ENCODE measurements at places on chromosomes 5 and 9.

DNA sequence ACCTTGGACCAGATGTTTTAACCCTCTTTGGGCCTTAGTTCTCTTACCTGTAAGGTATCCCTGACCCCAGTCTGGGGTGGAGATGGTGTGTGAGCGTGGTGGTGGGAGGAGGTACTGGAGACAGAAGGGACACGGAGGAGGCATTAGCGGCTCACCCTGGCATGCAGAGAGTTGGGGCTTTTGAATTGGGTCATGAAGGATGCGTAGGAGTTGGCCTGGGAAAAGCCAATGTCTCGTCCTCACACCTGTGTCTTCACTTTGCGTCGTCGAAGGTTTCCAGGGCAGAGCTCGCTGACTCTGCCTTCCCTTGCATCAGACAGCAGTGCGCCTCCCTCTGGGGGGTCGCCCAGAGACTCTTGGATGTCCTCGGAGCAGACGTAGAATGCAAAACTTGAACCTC, 11.2 kb downstream of the RXRA start:
- no peak for DNase-seq

GRCh38 chr5:79318935-79319614, 83.1 kb downstream of the JMY start:
- no peak for DNase-seq

DNA sequence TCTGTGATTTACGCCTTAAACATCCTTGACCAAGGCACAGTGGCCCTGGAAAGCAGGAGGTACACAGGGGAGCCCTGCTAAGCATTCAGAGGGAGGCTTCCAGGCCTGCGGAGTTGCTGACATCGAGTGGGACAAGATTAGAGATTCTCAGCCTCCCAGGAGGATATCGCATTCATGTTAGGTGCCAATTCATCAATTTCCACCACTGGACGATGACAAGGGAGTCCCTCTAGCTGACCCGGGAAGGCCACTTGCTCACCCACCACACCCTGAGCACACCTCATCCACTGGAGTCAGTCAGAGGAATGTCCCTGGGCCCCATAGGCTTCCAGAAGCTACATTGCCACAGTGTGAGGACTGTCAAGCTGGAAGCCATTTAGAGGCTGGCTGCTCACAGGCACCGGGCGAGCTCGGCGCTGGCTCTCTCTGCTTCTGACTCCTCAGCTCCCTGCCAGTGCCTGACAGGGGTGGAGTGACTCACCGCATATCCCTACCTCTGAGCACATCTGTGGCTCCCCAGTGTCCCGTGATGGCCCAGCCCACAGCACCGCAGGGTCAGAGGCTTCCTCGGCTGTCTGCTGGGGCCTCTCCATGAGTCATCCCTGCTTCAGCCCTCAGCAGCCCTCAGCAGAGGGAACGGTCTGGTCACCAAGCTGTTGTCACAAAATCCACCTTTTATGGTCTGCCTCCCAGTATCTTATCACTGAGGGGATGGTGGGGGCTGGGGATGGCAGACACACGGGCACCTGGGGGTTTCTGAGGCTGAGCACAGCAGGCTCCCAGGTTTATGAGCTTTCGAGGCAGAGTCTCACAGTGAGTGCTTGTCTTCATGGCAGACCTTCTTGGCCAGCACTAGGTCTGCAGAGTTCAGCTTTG, 117.5 kb downstream of the ZNF608 start:
- DNase-seq, result no peak

GRCh38 chr9:130789747-130790672, 45.0 kb upstream of the ABL1 start:
- no peak for DNase-seq

DNA sequence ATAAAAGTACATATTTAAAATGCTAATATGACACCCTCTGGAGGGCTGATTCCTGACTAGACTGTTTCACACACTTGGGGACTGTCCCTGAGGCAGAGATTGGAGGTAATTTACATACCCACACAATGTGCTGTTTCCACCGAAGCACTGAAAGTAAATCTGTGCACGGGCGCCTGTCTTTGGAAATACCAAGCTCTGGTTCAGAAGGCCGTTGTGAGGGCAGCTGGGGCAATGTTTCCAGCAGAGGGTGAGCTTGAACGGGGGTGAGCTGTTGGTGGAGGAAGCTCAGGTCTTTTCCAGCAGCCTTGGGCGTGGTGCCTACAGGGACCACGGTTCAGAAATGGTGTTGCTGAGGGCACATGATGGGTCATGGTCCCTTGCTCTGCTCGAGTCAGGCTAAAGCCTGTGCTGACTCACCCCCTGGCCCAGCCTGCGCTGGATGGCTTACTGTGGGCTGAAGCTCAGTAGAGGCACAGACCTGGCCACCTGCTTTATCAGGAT, 25.8 kb upstream of the HMCN2 start:
- DNase-seq, result peak; percentile 78

- no peak for DNase-seq
Observed at GRCh38 chr9:91946653-91947488, 3.2 kb downstream of the ROR2 start.

DNA sequence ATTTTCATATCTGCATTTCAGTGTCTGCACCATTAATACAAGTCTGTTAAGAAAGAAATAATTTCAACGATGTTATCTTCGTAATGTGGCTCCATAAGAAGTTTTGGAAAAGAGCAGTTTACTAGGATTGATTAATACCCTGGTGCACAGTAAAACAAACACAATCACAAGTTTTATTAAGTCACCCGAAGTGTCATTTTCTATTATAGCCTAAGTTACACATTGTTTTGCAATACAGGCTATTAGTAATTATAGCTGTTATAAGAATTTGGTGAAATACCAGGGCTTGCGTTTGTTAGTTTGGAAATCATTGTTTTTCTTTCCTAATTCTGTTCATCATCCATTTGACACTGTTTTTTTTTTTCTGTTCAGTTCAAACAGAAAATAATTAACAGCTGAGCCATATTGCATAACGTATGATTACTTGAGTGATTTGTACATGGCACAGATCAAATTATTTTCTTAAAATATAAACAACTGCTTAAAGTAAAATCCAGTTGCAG, 30.6 kb downstream of the LVRN start:
- no peak for DNase-seq

DNA sequence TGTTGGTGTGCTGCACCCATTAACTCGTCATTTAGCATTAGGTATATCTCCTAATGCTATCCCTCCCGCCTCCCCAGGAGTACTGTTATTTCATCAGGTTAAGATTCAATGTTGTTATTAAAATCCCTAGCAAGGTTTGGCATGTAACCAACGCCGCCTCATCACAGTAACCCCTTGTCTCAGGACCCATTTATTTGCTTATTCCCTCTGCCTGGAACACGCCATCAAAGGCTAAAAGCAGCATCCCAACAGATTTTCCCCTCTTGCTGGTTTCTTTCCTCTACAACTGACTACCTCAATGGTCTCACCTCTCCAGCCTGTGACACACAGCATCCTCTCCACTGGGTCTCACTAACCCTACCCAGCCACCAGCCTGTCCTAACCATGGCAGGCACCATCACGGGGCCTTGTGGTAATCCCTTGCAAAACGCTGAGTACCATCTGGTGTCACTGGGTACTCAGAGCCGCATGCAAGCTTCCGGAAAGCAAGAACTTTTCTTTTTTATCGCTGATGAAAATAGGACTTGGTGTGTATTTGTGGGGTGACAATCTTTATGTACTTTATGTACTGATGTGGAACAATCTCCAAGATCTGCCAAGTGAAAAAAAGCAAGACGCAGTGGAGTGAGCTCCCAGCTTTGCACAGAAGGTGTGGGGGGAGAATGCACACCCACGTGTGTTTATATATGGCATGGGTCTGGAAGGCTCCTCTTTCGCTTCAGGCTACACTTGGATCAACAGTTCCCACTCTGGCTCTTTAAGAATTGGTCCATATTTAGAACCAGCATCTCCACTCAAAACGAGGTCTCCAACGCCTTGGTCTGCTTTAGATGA, 6.1 kb downstream of the RPS14 start:
- DNase-seq, result no peak

DNA sequence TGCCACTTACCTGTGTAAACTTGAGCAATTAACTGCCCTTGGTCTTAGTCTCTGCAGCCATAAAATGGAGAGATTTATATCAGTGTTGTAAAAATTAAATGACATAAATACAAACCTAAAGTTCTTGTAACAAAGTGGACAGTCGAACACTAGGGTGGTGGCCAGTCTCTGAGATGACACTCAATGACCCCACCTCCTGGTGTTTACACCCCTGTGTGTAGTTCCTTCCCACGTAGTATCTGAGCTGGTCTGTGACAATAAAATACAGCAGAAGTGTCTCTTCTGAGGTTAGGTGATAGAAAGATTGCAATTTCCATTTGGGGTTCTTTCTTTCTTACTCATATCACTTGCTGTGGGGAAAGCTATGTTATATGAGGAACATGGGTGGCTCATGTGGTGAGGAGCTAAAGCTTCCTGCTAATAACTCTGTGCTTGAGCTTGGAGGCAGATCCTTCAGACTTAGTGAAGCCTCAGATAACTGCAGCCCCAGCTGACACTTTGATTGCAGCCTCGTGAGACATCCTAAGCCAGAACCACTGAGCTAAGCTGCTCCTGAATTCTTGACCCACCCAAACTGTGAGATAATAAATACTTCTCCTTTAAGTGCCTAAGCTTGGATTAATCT, 173.4 kb upstream of the CHD1 start:
- no peak for DNase-seq

DNA sequence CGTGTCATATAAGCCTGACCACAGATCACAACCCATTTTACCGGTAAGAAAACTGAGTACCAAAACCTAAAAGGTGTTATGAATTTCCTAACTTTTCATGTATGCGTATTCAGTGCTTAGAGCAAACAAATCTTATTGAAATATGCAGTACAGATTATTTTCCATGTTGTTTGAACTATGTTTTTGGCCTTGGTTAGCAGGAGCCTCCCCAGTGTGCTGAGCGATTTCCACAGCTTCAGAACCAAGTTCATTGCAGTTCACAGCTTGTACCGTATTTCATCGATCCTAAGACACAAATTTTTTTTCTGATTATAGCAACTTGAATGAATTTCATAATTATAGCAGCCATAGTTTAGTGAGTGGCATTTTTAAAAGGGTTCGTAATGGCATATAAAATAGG, 13.7 kb downstream of the ADAMTSL1 start:
- no peak for DNase-seq

DNA sequence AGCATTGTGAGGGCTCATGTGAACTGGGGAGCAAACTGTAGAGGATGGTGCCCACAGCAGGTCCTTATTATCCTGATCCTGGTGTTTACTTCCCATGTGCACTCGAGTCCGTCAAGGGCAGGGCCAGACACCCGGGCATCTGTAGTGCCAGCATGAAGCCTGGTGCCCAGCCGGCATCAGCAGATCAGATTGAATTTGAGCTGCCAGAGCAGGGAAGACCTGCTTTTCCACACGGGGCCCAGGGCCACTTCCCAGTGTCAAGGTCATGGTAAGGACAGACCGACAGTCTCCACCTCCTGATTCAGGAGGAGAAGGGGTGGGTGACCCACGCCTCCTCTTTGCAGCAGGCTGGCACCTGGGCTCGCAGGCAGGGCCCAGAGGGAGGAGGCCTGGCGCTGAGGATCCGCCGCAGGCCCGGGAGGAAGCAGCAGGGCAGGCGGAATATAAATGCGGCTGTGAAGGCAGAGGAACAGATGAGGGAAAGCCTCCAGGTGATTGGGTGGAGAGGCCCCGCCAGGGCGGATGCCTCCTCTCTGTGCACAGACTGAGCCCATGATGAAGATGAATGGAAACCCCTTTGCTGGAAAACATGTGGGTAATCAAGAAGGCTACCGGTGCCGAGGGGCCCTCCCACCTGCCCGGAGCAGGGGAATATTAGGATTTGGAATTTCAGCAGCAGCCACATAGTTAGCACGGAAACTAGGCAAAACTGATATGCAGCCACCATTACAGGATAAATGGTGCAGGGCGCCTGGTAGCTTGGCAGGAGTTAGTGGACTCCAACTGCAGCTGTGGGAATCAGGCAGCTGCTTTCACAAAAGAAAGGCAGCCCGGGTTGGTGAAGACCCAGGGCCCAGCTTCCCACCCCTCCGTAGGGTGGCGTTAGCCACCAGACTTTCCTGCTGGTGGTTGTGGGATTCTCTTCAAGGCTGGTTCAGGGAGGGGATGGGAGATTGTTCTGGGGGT, 114.9 kb downstream of the GAPVD1 start:
- no peak for DNase-seq

DNA sequence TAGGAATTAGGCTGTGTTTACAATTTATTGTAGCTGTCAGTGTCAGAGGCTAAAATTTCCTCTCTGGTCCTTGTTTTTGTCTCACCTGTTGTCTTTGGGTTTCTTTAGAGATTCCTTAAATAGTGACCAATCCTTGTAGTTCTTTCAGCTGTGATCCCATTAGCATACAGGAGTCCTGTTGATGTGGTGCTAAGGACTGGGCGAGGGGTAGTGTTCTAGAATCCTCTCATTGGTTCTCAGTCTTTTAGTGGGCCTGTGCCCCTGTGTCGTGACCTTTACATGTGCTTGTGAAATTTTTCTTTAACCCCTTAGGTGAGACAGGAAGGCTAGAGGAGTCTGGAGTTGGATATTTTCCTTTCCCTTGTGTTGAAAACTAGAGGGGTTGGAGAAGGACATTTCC, 51.2 kb downstream of the ZNF618 start:
- no peak for DNase-seq
